G401 (cell line): ENCODE measurements at places on chromosomes 5 and 9. TPM values are rescaled to one million over a fixed set of nuclear protein-coding genes. Genes with fewer than 3 reads are reported as not detected.

DNA sequence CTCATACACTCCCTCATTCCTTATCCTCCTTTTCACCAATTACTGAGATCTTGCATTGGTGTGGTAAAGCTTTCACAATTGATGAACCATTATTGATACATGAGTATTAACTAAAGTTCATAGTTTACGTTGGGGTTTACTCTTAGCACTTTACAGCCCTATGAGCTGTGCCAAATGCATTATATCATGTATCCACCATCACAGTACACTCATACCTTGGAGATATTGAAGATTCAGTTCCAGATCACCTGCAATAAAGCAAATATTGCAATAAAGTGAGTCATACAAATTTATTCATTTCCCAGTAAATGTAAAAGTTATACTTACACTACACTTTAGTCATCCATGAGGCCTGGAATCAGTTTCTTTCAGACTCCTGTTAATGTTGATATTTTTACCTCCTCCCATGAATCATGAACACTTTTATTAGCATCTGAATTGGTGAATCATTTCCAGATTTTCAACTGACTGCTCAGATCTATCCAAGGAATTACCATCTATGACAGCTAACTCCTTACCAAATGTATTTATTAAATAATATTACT, 546.6 kb upstream of the PTPRD start:
- DNase-seq, result no peak

GRCh38 chr9:6106711-6107339, 91.4 kb upstream of the RANBP6 start:
- peak; percentile 8 for DNase-seq

DNA sequence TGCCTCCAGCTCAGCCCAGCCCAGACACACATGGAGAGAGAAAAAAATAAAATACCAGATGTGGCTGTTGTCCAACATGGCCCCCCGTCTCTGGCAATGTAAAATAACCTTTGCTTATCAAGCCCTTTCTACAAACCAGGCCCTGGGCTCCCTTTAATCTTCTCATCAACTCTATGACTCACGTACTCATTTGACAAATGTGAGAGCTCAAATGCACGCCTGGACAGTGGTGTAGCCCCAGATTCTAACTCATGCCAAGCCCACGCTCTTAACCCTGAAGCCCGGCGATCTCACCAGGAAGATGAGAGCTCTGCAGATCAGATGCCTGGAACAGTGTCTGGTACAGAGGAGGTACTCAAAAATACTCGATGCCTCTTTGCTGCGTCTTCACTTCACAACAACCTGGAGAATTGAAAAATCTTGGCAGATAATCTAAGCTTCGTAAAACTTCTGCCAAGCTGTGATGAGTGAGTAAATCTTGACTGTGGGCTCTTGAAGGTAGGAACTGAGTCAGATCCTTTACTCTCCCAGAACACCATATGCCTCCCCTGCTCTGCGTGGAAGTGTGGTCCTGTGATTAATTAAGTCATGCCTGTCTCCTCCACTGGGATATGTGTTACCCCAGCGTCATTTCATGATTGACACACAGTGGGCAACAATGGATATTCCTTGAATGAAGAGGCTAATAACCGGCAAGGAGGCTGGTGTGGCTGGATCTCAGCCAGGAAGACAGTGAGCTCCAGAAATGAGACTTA, 102.0 kb upstream of the FSTL4 start:
- DNase-seq, result no peak

- DNase-seq, result no peak
Measured at GRCh38 chr9:69555802-69556201, 116.4 kb downstream of the APBA1 start.

GRCh38 chr5:56012281-56012963, 17.7 kb upstream of the IL6ST start:
- no peak for DNase-seq

DNA sequence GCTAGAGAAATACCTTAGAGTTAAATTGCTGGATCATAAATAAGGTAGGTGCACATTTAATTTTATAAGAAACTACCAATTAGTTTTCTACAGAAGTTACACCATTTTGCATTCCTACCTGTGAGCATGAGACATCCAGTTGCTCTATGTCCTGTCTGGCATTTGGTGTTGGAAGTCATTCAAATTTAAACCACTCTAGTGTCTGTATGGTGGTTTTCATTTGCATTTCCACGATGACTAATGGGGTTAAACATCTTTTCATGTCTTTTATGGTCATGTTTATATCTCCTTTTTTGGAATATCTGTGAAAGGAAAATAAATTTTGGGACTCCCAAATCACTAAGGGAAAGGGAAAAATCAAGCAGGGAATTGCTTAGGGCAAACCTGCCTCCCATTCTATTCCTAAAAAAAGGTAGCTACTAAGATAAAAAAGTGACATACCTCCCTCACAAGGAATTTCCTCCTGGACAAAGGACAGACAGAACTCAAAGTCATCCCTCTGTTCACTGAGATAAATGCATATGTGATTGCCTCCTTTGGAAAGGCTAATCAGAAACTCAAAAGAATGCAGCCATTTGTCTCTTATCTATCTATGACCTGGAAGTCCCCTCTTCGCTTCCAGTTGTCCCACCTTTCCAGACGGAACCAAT, 31.6 kb upstream of the ADCY2 start:
- DNase-seq, result no peak

DNA sequence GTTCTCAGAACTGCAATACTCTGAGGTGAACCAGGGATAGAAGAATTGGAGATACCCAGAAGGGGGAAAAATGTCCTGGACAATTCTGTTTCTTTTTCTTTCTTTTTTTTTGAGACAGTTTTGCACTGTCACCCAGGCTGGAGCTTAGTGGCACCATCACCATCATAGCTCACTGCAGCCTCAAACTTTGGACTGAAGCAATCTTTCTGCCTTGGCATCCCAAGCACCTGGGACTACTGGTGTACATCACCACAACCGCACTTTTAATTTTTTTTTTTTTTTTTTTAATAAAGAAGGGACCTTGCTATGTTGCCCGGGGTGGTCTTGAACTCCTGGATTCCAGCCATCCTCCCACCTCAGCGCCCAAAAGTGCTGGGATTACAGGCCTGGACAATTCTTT, 1.9 kb downstream of the EMB start:
- no peak for DNase-seq

DNA sequence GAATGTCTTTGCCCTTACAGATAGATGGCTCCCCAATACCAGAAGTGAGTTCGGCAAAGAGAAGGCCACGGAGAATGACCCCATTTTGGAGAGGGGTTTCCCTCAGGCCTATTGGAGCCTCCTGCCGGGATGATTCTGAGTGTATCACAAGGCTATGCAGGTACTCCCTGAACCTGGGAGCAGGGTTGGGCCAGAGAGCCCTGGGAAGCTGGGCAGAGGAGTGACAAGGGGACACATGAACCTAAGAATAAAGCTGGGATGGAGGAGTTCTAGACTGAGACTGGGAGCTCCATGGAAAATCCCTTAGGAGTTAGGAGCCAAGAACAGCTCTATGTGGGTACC, 433 bp downstream of the LEAP2 start:
- no peak for DNase-seq

The MRPS30 gene
- total RNA-seq, result 38.0 and 42.8 TPM in 2 replicates

The PCDHGB4 gene
- total RNA-seq, result not detected in 2 replicates

The ADGRV1 gene
- not detected in 2 replicates for total RNA-seq

The PAEP gene
- not detected in 2 replicates for total RNA-seq

The NEURL1B gene
- total RNA-seq, result 0.75 and 1.6 TPM in 2 replicates

DNA sequence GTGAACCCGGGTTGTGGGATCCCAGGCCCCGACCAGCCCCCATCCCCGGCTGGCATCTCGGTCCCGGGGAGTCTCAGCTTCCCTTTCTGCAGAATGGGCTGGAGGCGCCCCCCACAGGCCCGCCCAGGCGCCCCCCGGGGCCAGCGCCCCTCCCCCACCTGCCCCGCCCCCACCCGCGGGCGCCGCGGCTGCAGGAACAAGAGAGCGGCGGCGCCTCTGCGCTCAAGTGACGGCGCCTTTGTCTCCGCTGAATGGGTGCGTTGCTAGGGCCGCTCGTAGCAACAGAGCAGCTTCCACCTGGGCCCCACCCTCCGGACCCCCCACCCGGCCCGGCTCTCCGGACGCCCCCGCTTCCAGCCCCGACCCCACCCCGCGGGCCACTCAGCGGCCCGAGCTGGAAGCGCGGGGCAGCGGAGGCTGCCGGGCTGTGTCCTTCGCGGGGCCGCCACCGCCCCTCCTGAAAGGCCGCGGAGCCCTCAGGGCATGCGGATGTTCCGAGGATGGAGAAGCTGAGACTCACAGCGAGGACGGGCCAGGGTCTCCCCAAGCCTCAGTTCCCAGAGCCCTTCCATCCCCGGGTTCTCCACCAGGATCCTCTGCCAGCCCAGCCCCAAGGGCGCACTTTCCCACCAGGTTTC, 27.5 kb downstream of the ADGRD2 start:
- no peak for DNase-seq

DNA sequence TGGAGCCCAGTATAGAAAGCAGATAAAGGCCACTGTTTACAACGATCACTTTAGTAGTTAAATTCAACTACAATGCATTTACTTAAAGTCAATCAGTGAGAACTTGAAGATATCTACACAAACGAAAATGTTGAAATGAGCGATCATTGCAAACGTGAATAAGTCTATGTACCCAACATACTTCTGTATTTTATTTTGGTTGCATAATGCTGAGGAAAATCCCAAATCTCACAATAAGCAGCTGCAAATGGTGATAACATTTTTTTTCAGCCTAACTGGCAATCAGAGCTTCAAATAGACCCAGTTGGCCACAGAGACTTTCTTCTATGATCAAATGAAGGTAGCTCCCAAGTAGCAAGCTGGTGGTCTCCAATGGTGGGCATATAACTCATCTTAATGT, 32.1 kb downstream of the PDGFRB start:
- DNase-seq, result no peak

DNA sequence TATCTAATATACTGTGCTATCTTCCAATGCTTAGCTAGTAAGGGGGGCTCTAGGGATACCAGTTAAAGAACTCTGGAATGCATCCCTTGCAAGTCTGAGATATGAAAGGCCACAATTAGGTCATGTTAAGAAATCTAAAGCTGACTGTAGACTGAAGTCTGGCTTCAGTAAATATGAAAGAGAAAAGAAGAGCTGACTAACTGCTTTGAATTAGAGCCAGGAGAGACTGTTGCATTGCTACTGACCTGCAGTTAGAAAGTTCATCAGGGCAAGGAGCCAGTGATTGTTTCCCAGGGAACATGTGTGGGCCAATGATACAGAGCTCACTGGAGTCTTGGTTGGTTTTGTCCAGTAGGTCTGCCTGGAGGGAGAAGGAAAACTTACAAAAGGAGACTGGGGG, 472.1 kb upstream of the TNC start:
- DNase-seq, result no peak

The NEUROG1 gene
- total RNA-seq, result not detected in 2 replicates

The DNAH5 gene
- total RNA-seq, result 0.86 and 2.4 TPM in 2 replicates

DNA sequence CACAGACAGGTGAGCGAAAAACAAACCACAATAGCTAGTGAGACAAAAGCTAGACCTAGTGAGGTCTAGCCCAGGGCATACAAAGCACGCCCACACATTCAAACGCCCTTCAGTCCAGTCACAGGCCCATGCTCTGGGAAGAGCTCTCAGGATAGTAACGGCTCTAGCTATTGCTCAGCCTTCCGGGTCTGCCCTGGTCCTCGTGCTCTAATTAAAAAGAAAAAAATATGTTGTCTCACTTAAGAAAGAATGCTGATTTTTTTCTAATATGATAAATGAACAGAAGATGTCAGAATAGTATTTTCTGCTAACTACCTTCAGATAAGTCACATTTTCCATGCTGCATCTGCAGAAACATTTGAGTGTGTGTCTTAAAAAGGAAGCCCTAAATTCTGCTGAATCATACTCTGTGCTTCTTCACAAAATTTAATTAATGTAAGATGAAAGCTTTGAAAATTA, 94.5 kb downstream of the PLPP1 start:
- DNase-seq, result no peak

The TRUB2 gene
- 28.2 and 31.8 TPM in 2 replicates for total RNA-seq

DNA sequence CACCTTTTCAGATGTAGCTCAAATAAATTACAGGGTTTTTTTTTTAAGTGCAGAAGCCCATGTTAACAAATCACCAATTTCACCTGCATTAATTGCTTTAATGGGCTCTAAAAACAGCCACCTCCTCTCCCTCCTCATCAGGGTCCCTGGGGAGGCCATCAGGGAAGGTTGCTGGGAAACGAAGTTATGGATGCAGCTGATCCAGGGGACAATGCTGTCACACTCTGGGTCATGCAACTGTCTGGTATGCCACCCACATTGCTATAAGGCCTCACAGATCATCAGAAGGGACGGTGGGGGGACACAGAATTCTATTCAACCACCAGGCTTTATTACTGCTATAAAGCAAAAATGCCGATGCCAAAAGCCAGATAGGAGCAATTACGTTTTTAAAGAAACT, 9.3 kb downstream of the WHRN start:
- DNase-seq, result no peak

- DNase-seq, result peak; percentile 85
Measured at GRCh38 chr9:127910613-127911205, 6.1 kb downstream of the ST6GALNAC4 start.

GRCh38 chr9:70923961-70924360, 197.5 kb downstream of the TRPM3 start:
- DNase-seq, result peak; percentile 33

DNA sequence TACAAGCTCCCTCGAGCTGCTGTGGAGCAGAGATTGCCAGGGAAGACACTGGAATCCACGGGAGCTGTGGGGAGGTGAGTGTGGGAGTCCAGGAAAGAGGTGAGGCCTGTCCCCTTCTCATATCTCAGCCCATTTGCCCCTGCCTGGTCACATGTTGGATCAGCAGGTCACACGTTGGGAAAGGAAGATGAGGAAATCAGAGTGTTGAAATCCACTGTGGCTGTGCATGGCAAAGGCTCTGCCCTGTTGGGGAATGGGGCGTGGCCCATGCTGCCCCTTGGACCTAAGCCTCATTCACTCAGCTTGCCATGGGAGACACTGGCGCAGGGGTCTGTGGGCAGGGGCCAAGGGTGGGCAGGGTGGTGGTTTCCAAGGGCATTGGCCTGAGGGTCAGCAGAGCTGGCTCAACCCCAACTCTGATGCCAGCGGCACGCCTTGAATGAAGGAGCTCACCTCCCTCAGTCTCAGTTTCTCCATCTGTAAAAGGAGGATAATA, 85.4 kb upstream of the CPEB4 start:
- no peak for DNase-seq

The FOXD4L6 gene
- total RNA-seq, result not detected in 2 replicates

The AMBP gene
- not detected in 2 replicates for total RNA-seq

DNA sequence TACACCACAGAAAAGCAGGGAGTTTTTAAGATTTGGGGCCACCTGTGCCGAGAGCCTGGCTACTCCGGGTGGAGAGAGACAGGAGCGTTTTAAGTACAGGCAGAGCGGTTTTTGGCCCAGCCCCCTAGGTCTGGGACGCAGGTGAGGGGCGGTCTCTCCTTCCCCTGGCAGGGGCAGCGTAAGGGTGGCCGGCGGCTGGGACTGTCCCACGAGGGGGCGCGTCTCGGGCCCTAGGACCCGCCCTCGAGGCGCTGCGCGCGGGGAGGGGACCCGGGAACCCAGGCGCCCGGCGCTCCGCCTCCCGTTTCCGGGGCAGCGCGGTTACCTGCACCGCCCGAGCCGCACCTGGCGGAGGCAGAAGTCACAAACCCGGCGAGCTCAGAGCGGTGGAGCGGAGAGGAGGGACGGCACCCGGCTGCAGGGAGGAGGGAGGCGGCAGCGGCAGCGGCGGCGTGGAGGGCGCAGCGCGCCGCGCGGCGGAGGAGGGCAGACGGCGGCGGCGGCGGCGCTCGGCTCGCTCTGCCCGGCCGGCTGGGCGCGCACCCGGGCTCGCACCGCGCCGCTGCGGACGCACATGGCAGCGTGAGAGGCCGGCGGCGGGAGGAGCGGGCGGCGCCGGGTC, at the start of gene WWC1:
WWC1 (plus strand) TSS at position 304 of the 622 bp plus-strand sequence. CDS start 508 bp downstream, outside the sequence.
- peak; percentile 30 for DNase-seq

GRCh38 chr9:93155716-93156474, 21.8 kb upstream of the NINJ1 start:
- peak; percentile 97 for DNase-seq

- peak; percentile 17 for DNase-seq
Measured at GRCh38 chr9:27110181-27110580, 1.2 kb downstream of the TEK start.
